AG10803 (cell line): ENCODE measurements at places on chromosomes 12 and 14.

DNA sequence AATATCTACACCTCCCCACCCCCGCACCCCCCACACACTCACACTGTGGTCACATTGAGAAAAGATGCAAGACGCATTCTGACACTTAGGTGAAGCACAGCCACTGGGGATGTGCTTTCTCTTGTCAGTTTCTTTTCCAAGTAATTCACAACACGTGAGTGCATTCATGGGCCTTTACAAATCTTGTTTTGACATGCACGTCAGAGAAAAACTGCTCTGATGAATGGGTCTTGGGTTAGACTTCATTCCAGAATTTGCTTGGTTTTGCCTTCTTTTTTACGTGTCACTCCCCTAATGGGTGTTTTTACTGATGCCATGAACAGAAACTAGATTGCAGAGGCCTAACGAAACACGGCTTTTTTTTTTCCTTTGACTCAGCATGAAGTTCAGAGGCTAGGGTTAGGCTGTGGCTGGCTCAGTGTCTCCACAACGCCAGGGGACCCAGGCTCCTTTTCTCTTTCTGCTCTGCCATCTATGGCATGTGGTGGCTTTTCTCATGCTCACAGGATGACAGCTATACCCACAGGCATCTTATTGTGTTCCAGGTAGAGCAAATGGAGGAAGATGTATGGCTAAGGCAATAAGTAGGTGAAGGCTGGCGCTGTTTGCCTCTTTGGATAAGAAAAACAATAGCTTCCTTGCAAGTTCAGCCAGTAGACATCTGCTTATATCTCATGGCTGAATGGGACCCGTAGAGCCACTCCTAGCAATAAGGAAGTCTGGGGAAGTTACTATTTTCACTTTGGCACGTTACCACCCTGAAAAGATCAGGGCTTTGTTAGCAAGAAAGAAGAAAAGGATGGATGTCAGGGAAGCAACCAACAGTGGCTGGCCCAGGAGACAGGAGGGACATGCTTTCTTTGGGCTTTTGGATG is 253.3 kb downstream of the SLC15A4 start:
- DNase-seq, result no peak

DNA sequence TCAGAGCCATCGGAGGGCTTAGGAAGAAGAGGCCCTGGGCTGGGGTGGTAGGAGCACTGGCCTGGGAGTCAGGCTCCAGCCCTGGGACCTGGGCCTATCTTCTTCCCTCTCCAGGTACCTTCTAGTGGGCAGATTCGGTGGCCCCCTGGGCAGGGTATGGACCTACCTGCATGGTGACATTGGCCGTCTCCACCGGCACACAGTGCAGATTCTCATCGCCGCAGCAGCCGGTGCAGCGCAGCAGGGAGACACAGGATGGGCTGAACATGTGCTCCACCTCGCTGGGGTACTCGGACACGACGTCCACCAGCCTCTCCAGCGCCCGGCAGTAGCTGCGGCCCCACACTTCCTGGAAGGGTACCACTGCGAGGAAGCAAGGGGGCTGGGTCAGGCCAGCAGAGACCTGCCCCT is 6.2 kb downstream of the PGF start:
- DNase-seq, result no peak

GRCh38 chr14:37202812-37203211 is 5.1 kb downstream of the MIPOL1 start:
- no peak for DNase-seq

DNA sequence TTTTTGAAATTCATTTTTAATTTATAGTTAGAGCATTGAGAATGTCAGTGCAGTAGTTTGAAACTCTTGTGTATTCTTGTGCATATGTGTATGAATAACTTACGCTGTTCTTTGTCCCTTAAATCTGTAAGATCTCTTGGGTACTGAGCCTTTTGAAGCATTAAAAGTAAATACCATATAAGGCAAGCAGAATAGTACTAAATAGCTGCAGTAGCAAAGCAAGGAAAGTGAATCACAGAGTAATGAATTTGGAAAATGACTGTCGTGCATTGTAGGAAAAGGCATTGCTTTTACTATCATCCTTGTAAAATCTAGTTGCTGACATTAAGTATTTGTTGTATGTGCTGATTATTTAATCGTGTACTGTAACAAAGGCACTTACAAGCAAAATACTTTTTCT is 12.1 kb downstream of the CNOT2 start:
- peak; percentile 23 for DNase-seq

- DNase-seq, result peak; percentile 55
These were observed 98.0 kb upstream of the E2F7 start for GRCh38 chr12:77163074-77164038.

DNA sequence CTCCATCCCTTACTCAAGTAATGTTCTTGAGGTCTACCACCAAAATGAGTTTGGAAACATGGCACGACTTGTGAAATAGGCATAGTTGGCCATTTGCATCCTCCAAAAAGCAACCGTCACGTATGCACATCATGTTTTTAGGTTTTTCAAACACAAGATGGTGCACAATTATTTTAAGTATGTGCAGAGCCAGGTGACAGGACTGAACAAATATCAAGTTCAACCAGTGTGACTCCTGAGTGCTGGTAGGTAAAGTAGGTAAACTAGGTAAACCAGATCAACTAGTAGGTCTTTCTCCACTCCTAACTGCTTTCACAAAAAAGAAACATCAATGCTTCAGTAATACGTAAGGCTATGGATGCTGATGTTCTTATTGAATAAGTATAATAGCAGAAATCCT is 39.1 kb downstream of the FGD6 start:
- no peak for DNase-seq

GRCh38 chr14:102694530-102695166 is 82.6 kb upstream of the TRAF3 start:
- peak; percentile 72 for DNase-seq

DNA sequence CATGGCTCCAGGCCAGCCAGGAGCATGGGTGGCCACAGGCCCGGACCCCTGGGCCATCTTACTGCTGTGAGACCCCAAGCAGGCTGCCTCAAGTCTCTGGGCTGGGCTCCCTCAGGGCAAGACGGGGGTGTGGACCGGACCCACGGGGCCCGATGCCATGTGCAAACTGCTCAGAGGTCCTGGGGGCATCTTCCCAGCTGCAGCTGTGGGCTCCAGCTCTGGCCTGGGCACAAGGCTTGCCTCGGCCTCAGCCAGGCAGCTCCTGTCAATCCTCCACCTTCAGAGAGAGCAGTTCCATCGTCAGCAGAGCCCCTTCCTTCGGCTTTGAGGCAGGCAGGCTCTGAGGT is 12.4 kb upstream of the GPR132 start:
- no peak for DNase-seq

DNA sequence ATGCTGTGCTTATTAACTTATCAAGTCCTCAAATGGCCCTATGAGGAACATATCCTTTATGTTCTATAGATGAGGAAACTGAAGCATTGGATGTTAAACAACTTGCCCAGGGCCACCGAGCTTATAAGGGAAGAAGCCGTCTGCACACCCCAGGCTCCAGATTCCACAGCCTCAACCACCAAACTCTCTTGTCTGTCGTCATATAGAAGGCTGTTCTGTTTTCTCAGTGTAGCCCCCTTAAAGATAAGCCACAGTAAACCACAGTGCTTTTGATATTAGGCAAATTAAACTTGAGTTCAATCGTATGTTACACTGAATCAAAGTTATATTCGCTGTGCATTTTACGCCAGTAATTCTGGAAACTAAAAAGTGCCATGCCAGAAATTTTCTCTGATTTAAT is 116.7 kb downstream of the PRKCH start:
- DNase-seq, result no peak

DNA sequence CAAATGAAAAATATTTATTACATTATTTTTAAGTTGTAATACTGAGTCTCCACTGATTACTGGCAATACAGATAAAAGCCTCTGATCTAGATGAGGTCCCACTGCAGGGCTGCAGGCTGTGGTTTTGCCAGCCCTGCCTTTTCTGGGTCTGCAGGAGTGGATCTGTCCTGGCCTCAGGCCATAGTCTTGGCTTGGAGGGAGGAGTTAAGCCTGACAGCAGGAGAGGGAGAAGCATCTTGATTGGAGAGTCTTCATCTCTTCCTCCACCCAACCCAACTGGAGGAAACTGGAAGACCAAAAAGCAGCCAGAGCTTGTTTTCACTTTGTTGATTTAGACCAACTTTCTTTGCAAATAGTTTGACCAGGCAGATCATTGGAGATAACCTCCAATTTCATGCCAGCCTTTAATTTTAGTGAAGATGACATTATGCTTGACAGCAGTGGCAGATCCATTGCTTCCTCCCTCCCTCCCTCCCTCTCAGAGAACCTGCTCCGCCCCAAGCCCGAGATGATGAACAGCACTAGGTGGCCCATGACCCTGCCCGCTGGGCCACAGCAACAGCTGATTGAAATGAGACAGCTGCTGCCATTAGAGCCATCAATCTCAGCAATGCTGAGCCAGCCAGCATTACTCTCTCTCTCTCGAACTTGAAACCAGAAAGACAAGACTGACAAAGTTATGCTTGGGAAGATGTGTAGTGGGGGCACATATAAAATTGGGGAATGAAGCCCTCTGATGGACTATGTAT is 222.4 kb downstream of the GLT1D1 start:
- DNase-seq, result no peak

DNA sequence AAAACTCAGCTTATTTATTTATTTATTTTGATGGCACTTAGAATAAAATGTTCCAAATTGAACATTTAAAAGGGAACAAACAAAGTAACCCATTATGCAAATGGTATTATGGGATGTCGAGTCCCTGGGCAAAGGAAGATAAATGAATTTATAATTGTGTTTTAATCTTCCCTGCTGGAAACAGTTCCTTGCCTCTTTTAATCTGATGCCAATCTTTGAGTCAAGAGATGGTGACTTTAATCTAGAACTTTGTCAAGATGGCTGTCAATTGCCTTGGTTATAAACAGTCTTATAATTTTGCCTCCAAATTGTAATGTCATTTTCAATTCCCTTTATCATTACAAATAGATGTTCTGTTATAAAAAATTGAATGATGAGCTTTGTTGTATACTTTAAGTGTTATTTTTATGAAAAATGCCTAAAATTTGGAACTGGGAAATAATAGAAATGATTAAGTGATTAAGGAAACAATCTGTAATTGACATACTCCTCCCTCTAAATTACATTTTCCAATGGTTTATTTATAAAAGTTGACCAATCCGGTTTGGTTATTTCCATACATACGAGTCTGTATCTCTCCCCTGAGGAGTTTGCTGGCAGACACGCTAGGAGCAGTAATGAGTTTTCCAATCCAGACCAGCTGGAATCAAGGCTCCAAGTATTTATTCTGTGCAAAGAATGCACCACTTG is 134.9 kb upstream of the FRMD6 start:
- DNase-seq, result peak; percentile 59

DNA sequence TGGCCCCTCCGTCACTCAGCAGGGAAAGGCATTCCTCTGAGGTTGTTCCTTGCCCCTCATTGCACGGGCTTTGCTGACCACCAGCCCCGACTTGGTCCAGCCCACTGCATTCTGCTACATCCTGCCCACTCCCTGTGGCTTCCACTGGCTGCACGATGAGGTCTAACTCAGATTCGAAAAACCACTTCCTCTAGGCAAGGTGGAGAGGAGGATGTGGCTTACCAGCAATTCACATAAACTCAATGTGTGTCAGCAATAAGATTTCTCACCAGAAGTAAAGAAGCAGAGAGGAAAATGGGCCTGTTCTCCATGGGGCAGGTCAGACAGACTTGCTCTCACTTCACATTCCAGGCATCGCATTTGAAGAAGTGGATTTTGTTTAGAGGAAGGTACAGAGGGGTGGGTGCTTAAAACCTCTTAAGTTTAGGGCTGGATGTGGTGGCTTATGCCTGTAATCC is 14.7 kb downstream of the GPR68 start:
- DNase-seq, result peak; percentile 76

DNA sequence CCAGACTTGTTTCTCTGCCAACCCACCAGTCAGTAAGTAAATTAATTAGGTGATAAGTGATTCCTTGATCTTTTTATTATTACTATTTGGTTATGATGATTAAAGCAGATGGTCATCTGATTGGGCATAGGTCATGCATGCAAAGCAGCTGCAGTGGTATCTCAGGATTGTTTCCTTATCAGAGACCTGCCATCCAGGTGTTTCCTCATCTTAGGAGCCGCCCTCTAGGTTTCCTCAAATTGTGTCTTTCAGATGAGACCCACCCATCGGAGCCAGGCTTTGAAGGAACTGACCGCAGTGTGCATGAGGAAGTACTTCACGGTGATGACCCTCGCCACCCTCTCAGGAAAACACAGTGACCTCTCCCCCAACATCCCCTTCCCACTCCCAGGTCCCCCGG is 63.3 kb downstream of the ZFP36L1 start:
- DNase-seq, result no peak

DNA sequence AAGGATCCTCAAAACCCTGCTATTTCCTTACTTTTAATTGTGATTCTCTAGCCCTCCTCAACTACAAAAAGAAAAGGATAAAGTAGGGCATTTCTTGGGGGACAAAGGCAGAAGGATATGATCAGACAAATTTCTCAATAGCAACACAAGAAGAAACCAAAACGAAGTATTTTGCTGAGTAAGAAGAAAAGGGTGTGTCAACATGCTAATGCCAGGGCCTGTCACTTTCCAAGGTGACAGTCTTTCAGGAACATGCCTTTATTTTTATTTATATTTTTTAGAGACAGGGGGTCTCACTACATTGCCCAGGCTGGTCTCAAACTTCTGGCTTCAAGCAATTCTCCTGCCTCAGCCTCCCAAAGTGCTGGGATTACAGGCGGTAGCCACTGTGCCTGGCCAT is 39.8 kb downstream of the CBX5 start:
- no peak for DNase-seq

DNA sequence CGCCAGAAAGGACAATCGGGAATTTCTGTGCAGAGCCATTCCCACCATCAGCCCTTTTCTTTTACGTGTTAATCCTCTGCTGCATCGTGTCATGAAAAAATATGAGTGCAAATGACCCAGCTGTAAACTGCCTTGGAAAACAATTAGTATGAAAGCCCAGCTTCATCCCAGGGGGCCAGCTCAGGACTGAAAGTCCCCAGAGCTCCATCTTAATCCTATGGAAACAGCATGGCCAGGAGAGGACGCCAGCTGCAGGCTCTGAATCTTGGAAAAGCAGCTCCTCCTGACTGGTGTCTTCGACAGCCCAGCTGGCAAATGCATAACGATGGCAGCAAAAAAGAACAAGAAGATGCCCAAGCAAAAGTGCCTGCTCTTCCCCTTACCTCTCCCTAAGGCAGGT is 191.5 kb downstream of the NTF3 start:
- DNase-seq, result no peak

DNA sequence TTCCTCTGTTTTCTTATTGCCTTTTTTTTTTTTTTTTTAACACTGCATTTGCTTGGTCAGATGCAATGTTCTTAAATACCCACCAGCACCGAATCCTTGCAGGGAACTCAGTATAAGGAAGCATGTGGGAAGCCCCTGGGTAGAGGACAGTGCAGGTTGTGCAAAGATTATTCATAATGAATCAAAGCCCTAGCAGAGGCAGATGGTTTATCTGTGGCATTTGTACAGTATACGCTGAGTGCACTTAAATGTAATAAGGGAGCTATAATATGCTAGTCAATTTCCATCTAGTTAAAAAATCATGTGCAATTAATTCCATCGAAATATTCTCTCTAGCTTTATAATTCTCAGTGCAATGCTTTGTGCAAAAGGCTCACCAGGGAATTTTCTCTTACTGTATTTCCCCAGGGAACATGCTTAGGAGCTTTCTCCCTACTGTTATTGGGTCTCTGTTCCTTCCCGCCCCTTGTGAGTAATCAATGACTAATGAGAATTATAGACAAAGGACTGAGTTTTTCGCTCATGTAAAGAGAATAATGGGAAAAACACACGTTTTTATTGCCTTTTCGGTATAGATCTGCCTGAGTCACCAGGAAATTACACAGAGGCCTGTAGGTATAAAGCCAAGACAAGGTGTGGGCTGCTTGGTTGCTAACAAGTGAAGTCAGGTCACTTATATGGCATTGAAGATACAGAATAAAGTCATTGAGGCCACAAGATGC is 1214.3 kb upstream of the TMEM132C start:
- peak; percentile 62 for DNase-seq
